ENCODE measurements at places on chromosomes 3 and 15. TPM values are rescaled to one million over a fixed set of nuclear protein-coding genes. Genes with fewer than 3 reads are reported as not detected.

NPHP3 gene
- 32.2 TPM for total RNA-seq

LEO1 gene
- 25.5 TPM for total RNA-seq

C2CD4A gene
- total RNA-seq, result not detected

ARNT2 gene
- total RNA-seq, result 10.3 TPM

PLA2G4F gene
- 7.4 TPM for total RNA-seq

FOXL2NB gene
- not detected for total RNA-seq

REC114 gene
- not detected for total RNA-seq

DNA sequence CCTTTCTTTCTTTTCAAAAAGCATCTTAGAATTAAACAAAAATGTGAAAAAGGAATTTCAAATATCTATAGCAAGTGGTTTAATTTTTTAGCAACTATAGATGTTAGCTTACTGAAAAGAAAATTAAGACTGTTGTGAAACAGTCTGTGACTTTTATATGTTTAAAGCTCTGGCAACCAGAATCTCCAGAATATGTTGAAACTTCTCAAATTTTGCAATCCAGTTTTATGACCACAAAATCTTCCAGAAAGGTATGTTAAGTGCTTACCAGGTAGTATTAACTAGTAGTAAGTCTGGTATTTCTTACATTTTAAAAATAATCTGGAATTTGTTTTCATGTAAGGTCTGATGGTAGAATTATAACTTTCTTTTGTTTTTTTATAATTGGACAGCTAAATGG is 235.0 kb downstream of the SLC9A9 start:
- no peak overlapping the region for H3K27ac ChIP-seq
- no peaks in the 10 kb centered on the region for H3K36me3 ChIP-seq
- H3K27me3 ChIP-seq, result no peaks in the 10 kb centered on the region
- DNase-seq, result no peak
- no peak overlapping the region for H3K4me3 ChIP-seq

DNA sequence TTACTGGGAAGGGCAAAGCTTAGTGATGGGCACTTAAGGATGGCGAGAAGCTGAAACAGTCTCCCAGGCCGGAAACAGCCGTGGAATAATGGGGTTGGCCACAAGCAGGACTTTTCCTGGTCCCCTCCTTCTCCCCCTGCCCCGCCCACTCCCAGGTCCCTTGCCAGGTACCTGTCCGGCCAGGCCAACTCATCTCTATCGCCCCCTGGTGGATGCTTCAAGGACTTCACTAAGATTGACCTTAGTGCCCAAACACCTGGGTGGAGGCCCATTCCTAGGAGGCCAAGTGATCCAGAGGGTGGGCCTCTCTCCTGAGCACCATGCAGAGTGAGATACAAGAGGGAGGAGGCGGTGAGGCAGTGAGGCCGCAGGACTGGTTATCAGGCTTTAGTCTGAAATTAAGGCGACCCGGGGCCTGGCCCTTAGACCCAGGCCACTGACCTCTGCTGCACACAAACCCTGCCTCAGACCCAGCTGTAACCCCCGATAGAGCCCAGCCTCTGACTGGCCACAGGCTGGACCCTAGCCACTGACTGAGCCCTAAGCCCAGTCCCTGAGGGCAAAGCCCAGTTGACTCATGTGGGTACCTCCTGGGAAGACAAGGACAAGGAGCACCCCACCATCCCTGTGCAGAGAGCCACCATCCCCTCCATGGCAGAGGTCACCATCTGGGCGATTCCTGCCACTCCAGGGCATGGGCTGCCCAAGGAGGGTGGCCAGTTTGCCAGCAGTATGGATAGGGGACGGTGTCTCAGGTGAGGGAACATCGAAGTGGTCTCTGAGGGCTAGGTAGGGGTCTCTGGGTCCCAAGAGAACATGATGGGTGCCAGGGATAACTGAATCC is 37.6 kb downstream of the VIPR1 start:
- no peaks in the 10 kb centered on the region for H3K36me3 ChIP-seq
- DNase-seq, result peak; percentile 58
- peaks cover 12% of the 10 kb centered on the region for H3K4me1 ChIP-seq
- no peak overlapping the region for H3K4me3 ChIP-seq

- H3K27ac ChIP-seq, result no peak overlapping the region
- DNase-seq, result no peak
- H3K4me3 ChIP-seq, result no peak overlapping the region
- H3K36me3 ChIP-seq, result no peaks in the 10 kb centered on the region
- H3K27me3 ChIP-seq, result no peaks in the 10 kb centered on the region
- no peaks in the 10 kb centered on the region for H3K4me1 ChIP-seq
These were observed 77.3 kb downstream of the NFKBIZ start for GRCh38 chr3:101926594-101927105.

- H3K27ac ChIP-seq, result no peak overlapping the region
- H3K27me3 ChIP-seq, result no peaks in the 10 kb centered on the region
- no peak overlapping the region for H3K4me3 ChIP-seq
- DNase-seq, result no peak
These were observed 13.3 kb upstream of the TMEM87A start for GRCh38 chr15:42286445-42287029.

GRCh38 chr3:17638356-17638755 is 104.1 kb downstream of the TBC1D5 start:
- DNase-seq, result no peak
- no peaks in the 10 kb centered on the region for H3K36me3 ChIP-seq
- H3K27me3 ChIP-seq, result no peaks in the 10 kb centered on the region
- no peaks in the 10 kb centered on the region for H3K4me1 ChIP-seq
- H3K4me3 ChIP-seq, result no peak overlapping the region

DNA sequence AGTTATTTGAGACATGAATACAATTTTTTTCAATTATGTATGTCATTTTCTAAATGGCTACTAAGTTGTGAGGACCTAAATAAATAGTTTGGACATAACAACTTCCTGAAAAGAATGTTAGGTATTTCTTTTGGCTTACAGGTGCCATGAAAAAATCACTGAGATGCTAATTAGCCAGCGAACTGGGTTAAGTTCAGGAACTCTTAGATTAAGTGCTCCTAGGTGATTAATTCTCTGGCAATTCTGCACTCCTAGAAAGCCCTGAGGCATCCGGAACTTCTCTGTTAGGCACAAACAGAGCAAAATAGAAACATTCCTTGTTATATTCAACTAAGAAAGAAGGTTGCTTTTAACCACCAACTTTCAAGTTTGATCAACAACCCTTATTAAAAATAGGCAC is 192.3 kb downstream of the STAG1 start:
- H3K4me1 ChIP-seq, result no peaks in the 10 kb centered on the region
- no peaks in the 10 kb centered on the region for H3K36me3 ChIP-seq
- no peak overlapping the region for H3K4me3 ChIP-seq

GRCh38 chr3:94269763-94270162 is 206.9 kb downstream of the NSUN3 start:
- no peaks in the 10 kb centered on the region for H3K27me3 ChIP-seq
- H3K4me1 ChIP-seq, result no peaks in the 10 kb centered on the region
- no peak overlapping the region for H3K4me3 ChIP-seq
- no peak overlapping the region for H3K27ac ChIP-seq

DNA sequence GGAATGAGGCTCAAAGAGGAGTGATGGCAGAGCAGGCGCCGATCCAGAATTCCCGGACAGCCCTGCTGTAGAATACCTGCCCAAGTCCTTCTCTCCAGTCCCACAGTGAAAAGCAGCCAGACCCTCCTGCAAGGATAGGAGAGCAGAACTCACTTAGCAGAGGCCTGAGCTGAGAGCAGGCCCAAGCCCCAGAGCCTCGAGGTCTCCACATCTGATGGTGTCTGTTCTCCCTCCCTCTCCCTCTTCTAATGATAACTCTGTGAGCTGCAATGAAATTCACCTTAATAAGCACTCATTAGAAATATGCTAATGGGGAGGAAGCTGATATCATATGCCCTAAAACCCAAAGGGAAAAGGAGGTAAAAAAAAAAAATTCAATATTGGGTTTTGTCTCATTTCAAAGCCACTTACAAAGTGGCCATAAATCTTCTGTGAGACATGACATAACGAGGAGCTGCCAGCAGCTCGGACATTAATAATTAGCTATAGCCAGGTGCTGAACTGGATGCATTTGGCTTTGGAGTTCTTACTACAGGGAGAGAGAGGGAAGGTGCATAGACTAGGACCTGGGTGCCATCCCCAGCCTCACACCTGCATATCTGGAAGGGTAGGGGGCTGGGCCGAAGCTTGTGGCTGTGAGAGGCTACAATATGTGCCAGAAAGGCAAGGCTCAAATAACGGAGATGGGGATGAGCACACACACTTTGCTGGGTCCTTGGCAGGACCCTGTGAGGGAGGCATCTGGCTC is 108.4 kb downstream of the MEGF11 start:
- DNase-seq, result no peak
- H3K4me3 ChIP-seq, result no peak overlapping the region
- no peak overlapping the region for H3K27ac ChIP-seq
- H3K4me1 ChIP-seq, result no peaks in the 10 kb centered on the region
- no peaks in the 10 kb centered on the region for H3K27me3 ChIP-seq
- no peaks in the 10 kb centered on the region for H3K36me3 ChIP-seq

DNA sequence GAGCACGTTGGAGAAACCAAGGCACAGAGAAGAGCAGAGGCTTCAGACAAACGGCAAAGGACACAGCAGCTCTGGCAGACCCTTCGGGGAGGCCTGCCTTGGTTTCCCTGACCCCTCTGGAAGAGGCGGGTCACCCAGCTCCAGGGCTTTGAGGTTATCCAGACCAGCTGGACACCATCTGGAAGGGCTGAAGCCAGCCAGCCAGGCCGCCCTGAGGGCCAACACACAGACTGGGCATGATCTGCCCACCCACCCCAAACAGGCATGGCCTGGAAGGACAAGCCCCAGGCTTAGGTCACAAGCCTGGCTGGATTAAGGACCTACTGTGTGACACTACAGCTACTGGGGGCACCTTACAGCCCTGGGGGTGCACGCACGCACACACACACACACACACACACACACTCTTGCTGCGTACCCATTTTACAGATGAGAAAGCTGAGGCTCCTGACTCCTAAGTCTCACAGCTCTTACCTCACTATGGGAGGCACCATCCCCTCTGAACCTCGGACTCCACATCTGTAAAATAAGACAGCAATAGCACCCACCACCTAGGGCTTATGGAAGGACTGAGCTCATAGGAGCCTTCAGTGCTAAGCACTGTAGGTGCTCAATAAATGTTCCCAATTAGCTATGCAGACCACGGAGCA is 10.8 kb downstream of the PLXND1 start:
- H3K27ac ChIP-seq, result peak overlapping the region; percentile 67
- no peaks in the 10 kb centered on the region for H3K36me3 ChIP-seq
- H3K27me3 ChIP-seq, result no peaks in the 10 kb centered on the region
- DNase-seq, result no peak
- peaks cover 89% of the 10 kb centered on the region for H3K4me1 ChIP-seq

DNA sequence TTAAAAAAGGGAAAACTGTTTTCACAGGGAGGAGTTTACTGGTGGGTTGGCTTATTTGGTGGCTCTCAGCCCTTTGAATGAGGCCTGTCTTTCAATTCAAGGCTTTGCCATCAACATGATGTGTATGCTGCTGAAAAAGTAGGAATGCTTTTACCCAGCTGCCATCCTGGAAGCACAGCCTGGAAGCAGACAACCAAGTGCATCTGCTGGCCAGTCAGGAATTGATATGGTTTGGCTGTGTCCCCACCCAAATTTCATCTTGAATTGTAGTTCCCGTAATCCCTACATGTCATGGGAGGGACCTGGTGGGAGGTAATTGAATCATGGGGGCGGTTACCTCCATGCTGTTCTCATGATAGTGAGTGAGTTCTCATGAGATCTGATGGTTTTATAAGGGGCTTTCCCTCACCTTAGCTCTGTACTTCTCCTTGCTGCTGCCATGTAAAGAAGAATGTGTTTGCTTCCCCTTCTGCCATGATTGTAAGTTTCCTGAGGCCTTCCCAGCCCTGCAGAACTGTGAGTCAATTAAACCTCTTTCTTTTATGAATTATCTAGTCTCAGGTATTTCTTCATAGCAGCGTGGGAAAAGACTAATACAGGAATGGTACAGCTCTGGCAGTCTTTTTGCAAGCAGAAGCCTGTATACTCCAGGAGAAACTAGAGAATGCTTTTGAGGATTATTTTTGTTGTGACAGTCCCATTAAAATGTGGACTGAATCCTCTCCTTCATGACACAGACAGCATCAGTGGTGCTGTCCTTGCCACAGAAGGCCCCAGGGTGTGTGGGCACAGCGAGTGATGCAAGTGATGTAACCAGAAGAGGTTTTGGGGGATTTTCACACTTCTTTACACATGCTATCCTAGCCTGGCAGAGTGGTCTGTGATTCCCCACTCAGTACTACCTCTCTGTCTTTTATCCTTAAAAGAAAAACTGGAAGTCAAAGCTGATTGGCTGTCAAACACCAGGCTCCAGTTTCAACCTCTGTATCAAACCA is 20.0 kb downstream of the PLCL2 start:
- H3K27ac ChIP-seq, result no peak overlapping the region
- no peaks in the 10 kb centered on the region for H3K27me3 ChIP-seq
- H3K36me3 ChIP-seq, result no peaks in the 10 kb centered on the region

DNA sequence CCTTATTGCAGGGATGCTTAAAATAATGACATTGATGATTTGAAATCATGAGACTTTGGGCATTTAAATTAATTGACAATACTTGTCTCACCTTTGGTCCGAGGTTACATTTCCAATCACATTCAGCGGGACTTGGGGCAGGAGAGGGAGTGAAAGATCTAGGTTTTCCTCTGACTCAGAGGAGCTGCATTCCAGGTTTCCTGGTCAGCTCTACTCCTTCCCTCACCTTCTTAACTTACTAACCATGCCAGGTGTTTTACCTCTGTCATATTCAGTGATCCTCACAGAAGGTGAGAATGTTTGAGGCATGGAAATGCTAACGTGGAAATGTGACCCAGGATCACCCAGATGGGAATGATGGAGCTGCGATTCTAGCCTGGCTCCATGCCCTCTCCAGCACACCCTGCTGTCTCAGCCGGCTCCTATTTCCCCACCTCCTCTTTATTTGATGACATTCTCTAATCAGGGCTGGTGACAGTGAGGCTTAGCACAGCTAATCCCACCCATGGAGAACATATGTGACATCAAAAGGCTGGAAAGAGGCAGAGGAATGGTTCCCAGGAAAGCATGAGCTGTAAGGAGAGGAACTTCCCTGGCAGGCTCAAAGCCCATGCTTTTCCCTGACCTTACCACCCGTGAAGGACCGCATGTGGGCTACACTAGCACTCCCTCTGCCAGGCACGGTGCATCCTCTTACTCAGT is 38.7 kb downstream of the THSD4 start:
- H3K4me3 ChIP-seq, result no peak overlapping the region
- no peaks in the 10 kb centered on the region for H3K4me1 ChIP-seq
- no peak overlapping the region for H3K27ac ChIP-seq
- no peaks in the 10 kb centered on the region for H3K27me3 ChIP-seq

DNA sequence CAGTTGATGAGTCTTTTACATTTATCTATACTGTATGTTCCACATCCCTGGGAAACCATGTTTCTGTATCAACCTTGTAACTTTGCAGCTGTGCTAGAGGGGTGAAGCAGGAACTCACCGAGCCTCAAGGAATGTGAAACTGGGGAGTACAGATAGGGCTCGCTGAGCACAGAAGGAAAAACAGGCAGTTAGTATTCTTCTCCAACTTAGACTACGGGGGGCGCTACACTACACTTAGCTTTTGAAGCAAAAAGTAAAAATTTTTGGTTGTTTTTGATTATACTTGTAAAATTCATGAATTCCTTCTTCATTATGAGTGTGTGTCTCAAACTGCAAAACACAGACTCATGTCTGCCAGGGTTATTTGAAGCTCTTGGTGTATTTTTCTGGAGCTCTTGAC is 132.7 kb upstream of the RGMA start:
- no peak overlapping the region for H3K27ac ChIP-seq
- no peaks in the 10 kb centered on the region for H3K36me3 ChIP-seq
- no peaks in the 10 kb centered on the region for H3K27me3 ChIP-seq
- H3K4me3 ChIP-seq, result no peak overlapping the region
- DNase-seq, result no peak
